ENCODE measurements at places on chromosomes 6 and 20. TPM values are rescaled to one million over a fixed set of nuclear protein-coding genes. Genes with fewer than 3 reads are reported as not detected.

GCNT2 gene
- total RNA-seq: 21.6 TPM

LAMA2 gene
- total RNA-seq: 105 TPM

COL21A1 gene
- 105 TPM for total RNA-seq

ME1 gene
- 17.5 TPM for total RNA-seq

PHACTR3 gene
- total RNA-seq: 12.0 TPM

ADRM1 gene
- total RNA-seq: 43.1 TPM

GLYATL3 gene
- not detected for total RNA-seq

MCHR2 gene
- not detected for total RNA-seq

F13A1 gene
- 69.9 TPM for total RNA-seq

FOXS1 gene
- total RNA-seq: 2.3 TPM

PRL gene
- 0.18 TPM for total RNA-seq

RRAGD gene
- 12.7 TPM for total RNA-seq

GNAS-AS1 gene
- total RNA-seq: 0.80 TPM

CAP2 gene
- 5.7 TPM for total RNA-seq

CALHM5 gene
- total RNA-seq: 3.0 TPM

SYNE1 gene
- total RNA-seq: 206 TPM

EBF4 gene
- 15.8 TPM for total RNA-seq

POLH gene
- 27.3 TPM for total RNA-seq

CD83 gene
- total RNA-seq: 21.3 TPM

SRMS gene
- total RNA-seq: not detected

COL19A1 gene
- total RNA-seq: 0.80 TPM

WFDC10A gene
- not detected for total RNA-seq

All from lung (tissue), 17 donors.